ENCODE measurements at places on chromosomes 1 and 21.

- DNase-seq: no peak
These were observed 67.6 kb upstream of the NEK2 start for GRCh38 chr1:211742889-211743529.

DNA sequence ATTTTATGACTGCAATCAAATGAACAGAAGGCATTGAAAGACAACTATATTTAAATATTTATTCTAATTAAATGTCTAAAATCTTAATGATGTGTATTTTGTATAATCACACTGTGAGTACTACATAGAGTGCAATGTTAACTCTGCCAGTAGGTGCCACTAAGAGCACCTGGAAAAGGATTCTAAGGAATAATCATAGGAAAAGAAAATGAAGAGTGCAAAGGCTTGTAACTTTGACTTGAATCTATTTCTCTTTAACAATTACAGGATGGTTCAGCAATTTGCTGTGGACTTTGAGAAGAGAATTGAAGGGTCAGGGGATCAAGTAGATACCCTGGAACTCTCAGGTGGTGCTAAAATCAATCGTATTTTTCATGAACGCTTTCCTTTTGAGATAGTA, 200.4 kb downstream of the DNM3 start:
- no peak for DNase-seq

GRCh38 chr1:214259353-214259977, 21.5 kb upstream of the SMYD2 start:
- no peak for DNase-seq

- DNase-seq: no peak
These were observed 99.4 kb downstream of the UCHL5 start for GRCh38 chr1:192959657-192960186.

- DNase-seq: no peak
These were observed 1.2 kb upstream of the TMPRSS3 start for GRCh38 chr21:42396799-42397745.

- no peak for DNase-seq
These were observed 16.6 kb downstream of the MYOG start for GRCh38 chr1:203069030-203069747.

- no peak for DNase-seq
These were observed 27.9 kb downstream of the WDR64 start for GRCh38 chr1:241679961-241680360.

- no peak for DNase-seq
These were observed 92.7 kb downstream of the LRRC8C start for GRCh38 chr1:89725631-89726030.

- no peak for DNase-seq
These were observed 69.6 kb upstream of the SGIP1 start for GRCh38 chr1:66464351-66464750.

- no peak for DNase-seq
These were observed 12.7 kb downstream of the CD34 start for GRCh38 chr1:207898260-207898659.

DNA sequence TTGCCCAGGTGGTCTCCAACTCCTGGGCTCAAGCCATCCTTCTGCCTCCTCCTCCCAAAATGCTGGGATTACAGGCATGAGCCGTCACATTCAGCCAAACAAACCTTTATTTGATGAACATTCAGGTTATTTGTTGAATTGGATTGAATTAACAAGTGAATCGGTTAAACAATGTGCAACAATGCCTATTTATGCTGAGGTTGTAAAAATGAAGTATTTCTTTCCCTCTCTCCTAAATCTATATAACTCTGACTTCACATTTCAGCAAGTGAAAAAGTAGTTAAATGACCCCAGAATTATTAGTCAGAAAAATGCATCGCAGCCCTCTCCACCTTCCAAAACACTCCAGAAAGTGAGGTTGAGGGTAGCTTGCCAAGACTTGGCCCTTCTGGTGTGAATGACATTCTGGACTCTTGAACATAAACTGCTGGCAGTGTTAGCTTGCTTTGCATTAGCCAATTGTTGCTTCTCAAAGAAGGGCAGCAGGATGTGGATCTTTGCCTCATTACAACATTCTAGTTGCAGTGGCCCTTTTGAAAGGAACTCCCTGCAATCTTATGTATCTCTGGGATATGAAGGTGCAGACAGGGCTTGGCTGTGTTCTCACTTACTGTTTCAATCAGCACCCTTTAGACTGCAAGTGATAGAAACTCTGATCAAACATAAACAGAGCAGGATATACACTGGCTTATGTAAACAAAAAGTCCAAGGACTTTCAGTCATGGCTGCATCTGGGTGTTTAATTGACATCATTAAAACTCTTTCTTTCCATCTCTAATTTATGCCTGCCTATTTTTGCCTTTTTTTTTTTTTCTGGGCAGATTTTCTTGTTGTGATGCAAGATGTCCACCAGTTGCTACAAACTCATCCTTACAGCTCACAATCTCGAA, 22.4 kb downstream of the EDN2 start:
- DNase-seq: no peak

GRCh38 chr1:62082456-62083363, 111.9 kb upstream of the L1TD1 start:
- DNase-seq: peak; percentile 2

DNA sequence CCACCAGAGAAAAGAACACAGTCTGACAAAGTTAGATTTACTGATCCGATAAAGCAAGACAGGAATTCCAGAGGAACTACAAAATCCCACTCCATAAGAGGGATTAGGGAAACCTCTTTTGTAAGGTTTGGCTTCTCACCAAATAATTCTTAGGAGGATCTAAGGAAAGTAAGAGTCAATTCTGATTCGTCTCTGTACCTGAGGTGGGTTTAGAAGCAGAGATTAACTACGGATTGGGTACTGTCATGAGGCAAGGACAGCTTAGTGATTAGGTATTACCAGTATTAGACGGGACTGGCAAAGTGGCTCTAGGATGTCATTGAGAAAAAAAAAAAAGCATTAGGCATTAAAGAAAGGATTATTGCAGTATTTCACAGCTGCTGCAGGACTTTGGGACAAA, 371.7 kb upstream of the BRINP3 start:
- DNase-seq: no peak

DNA sequence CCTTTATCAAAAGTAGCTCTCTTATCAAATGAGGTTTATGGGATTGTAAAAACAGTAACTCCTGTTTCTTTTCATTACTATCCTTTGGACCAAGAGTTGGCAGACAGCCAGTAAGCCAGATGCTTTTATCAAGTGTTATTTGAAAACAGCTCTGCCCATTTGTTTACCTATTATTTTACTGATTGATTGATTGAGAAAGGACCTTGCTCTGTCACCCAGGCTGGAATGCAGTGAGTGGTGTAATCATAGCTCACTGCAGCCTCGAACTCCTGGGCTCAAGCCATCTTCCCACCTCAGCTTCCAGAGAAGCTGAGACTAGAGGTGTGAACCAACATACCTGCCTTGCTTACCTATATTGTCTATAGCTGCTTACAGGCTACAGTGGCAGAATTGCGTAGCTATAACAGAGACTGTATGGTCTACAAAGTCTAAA, 3.6 kb downstream of the PRKAB2 start:
- no peak for DNase-seq

DNA sequence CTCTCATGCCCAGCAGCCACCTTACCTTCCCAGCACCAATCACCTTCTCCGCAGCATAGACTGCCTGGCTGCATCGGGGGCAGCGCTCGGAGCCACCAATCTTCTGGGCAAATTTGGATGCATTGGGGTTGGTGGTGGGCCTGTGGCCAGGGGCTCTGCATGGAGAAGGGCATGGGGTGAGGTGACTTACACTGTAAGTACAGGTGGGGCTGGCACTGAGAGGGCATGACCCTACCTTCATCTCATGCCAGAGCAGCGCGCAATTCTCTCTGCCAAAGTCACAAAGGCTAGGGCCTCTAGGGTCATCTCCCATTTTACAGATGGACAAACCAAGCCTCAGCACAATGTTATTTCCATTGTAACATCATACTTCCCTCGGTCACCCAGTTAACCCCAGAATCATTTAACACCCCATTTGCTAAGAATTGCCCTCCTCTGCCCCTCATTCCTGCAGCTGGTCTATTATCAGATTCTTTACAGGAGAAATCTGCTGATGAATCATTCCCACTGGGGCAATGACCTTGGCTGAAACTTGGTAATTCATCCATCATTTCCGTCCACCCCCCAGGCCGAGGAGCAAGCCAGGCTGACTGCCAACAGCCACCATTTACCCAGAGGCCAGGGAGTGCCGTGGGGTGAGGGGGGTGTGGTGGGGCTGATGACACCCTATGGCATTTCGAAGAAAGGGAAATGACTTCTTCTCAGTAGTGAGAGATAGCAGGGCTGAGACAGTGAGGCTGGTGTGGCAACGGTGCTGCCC, 17.9 kb downstream of the CSRP1 start:
- DNase-seq: no peak

- DNase-seq: no peak
These were observed 453.7 kb downstream of the TTLL7 start for GRCh38 chr1:83545066-83545862.

- DNase-seq: no peak
These were observed 13.1 kb upstream of the UBR4 start for GRCh38 chr1:19222979-19223824.

DNA sequence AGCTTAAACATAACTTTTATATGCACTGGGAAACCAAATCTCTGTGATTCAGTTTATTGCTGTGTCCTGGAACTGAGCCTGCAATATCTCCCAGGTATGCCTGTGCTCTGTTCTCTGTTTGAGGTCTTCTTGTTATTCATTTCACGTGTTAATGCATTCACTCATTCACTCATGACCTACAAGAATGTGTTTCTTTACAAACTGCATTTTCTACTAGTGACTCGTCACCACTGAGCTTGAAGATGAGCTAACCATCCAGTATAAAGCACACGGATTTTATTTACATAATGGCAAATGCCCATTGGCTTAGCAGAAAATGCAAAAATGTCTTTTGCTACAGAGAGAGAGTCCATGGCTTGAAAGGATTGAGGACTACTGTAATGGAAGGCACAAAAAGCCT, 75.0 kb upstream of the DUSP10 start:
- DNase-seq: no peak

- peak; percentile 34 for DNase-seq
These were observed 10.2 kb downstream of the ADAM30 start for GRCh38 chr1:119885903-119886783.

GRCh38 chr1:43221797-43222196, 48.0 kb upstream of the TMEM125 start:
- no peak for DNase-seq

DNA sequence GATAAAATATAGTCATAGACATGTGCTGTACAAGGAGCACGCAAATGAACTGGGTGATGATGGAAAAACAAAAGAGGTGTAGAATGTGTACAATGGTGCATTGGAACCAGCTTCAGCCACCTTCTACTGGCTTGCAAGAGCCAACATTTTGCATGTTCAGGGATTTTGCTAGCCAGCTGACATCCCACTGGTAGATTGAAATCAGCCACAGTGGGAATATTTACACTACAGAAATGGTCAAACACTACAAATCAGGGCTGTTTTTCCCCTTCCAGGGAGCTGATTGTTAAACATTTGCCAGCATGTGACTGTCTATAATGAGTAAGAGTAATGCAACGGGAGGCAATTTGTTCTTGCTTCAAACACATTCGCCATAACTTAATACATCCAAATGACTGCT, 23.2 kb downstream of the PMVK start:
- no peak for DNase-seq

DNA sequence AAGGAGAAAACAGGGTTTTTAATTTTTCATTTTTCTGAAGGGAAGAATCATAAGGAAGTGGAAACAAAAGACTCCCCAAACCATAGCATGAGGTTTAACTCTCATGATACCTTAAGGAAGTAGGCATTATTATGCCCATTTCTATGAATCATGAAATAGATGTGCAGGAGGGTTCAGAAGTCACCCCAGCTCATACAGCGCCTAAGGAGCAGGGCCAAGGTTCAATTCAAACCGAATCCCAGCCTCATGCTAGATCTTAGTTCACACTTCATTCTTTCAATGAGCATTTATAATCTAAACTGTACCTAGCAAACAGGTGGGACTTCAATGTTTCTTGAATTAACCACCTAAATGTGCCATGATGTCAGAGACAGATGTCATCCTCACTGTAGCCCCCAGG, 111.9 kb upstream of the SLC25A33 start:
- DNase-seq: no peak

- DNase-seq: no peak
These were observed 30.6 kb upstream of the CACNA1E start for GRCh38 chr1:181452746-181453145.

- peak; percentile 15 for DNase-seq
These were observed 63.2 kb downstream of the CDK18 start for GRCh38 chr1:205567716-205568115.

GRCh38 chr1:117171900-117172511, 38.7 kb downstream of the VTCN1 start:
- no peak for DNase-seq

- no peak for DNase-seq
These were observed 969.9 kb downstream of the TTLL7 start for GRCh38 chr1:83029050-83029449.

GRCh38 chr1:114040273-114041015, 61.2 kb downstream of the OLFML3 start:
- DNase-seq: no peak

DNA sequence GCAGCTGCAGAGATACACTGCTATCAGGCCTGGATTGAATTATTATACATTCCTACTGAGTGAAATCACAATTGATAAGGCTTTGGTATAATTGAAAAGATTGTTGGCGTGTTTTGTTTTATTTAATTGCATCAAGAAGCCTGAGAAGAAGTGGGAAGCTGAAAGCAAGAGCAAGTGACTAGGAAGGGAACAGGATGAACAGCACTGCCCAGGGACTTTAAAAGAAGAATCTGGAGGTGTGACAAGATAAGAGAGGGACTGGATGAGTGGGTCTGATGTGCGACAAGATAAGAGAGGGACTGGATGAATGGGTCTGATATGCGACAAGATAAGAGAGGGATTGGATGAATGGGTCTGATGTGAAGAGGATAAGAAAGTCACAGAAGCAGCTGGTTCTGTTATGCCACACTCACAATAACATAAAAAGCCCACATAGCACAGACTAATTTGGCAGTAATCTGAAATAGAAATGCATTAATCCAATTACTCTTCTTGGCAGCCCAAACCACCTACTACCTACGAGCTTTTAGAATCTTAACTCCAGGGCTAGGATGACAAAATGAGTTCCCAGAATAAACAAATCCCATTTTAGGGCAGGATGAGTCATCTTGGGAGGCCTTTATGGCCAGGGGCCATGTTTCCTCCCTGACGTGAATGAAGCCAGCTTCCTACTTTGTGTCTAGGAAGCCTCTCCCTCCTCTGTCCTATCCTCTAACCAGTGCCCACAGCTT, 129.7 kb downstream of the DUSP10 start:
- DNase-seq: no peak

- DNase-seq: no peak
These were observed 1.8 kb upstream of the TSPEAR start for GRCh38 chr21:44713130-44713529.

- no peak for DNase-seq
These were observed 294.4 kb upstream of the PLXNA2 start for GRCh38 chr1:208538587-208538986.

DNA sequence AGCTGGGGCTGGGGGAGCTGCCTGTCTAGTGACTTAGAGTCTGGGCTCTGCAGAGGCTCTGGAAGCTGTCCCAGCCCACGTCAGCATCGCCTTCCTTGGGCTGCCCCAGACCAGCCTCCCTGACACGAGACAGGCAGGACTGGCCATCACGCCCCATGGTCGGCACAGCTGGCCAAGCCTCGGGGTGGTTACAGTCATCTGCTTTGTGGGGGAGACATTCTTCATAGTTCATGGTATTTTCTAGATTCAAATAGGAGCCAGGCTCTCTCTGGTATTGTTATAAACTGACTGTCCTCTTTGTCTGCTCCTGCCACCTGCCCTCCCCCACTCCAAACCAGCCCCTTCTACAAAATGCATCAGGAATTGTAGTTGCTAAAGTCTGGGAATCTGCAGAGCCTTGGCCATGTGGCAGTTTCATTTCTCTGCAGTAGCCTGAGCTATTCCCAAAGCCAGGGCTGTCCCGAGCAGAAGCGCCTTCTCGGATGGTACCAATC, 29.4 kb downstream of the OLFML2B start:
- DNase-seq: no peak
